ENCODE measurements at places on chromosomes 1 and 21.
A peak's percentile ranks its signal among the peaks of the same experiment; 100 is the strongest.

- DNase-seq = no peak
These were observed 17.9 kb upstream of the CSF1 start for GRCh38 chr1:109892561-109893368.

GRCh38 chr1:194731025-194731424 is 1544.6 kb upstream of the B3GALT2 start:
- no peak for DNase-seq

GRCh38 chr21:45910548-45911221 is 70.9 kb upstream of the COL6A1 start:
- no peak for DNase-seq

DNA sequence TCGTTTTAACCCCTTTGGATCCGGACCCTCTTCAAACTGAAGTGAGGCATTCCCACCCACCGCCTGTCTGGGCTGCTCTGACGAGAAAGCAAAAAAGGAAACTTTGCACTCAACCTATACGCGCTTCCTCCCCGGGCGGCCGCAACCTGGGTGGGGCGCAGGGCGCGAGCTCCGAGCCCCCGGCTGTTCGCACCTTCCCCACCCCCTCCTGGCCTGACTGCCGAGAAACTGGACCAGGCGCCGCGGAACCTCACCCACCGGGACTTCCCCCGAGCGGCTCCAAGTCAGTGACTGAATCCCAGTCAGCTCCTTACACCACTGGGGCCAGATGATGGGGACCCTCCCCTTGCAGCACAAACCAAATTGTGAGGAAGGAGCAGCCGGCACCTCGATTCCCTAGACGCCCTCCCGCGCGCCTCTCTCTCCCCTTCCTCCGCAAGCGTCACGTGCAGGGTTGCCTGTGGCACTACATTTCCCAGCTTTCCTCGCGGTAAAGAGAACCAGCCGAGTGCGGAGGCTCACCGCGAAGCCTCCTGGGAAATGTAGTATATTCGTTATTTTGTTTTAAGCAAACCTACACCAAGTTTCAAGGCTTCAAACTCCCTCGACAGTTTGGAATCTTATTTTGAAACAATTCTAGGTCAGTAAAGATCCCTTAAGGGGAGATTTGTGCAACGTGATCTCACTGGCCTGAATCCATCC is at the start of gene RAB29:
Gene RAB29 (minus strand): TSS at position 468 of the 702 bp plus-strand sequence. CDS start 526 bp downstream, outside the sequence.
- peak; percentile 68 for DNase-seq
